ENCODE measurements at places on chromosomes 4 and X. TPM values are rescaled to one million over a fixed set of nuclear protein-coding genes. Genes with fewer than 3 reads are reported as not detected.

The ARHGAP6 gene
- total RNA-seq, result not detected

The STPG2 gene
- not detected for total RNA-seq

The ADH1A gene
- total RNA-seq, result not detected

GRCh38 chr4:80036949-80037685 lies 35.9 kb downstream of the ANTXR2 start:
- peaks cover 2% of the 10 kb centered on the region for H3K36me3 ChIP-seq
- H3K4me3 ChIP-seq, result no peak overlapping the region
- DNase-seq, result no peak
- peak overlapping the region; percentile 70 for H3K27ac ChIP-seq
- H3K27me3 ChIP-seq, result no peaks in the 10 kb centered on the region

GRCh38 chr4:110630688-110631402 lies 8.0 kb upstream of the PITX2 start:
- H3K4me3 ChIP-seq, result no peak overlapping the region
- peaks cover 18% of the 10 kb centered on the region for H3K4me1 ChIP-seq
- H3K27ac ChIP-seq, result peak overlapping the region; percentile 36
- no peak for DNase-seq

- H3K4me3 ChIP-seq, result no peak overlapping the region
- no peaks in the 10 kb centered on the region for H3K27me3 ChIP-seq
- H3K36me3 ChIP-seq, result no peaks in the 10 kb centered on the region
- no peak overlapping the region for H3K27ac ChIP-seq
Observed at GRCh38 chrX:17814059-17814458, 47.0 kb downstream of the RAI2 start.

- H3K36me3 ChIP-seq, result no peaks in the 10 kb centered on the region
- H3K27me3 ChIP-seq, result no peaks in the 10 kb centered on the region
- H3K27ac ChIP-seq, result no peak overlapping the region
Observed at GRCh38 chr4:137967480-137968190, 274.5 kb downstream of the SLC7A11 start.

GRCh38 chr4:56575820-56576429 lies 70.3 kb downstream of the ARL9 start:
- H3K36me3 ChIP-seq, result no peaks in the 10 kb centered on the region
- H3K27me3 ChIP-seq, result peaks cover 3% of the 10 kb centered on the region
- DNase-seq, result no peak
- H3K4me3 ChIP-seq, result no peak overlapping the region
- no peak overlapping the region for H3K27ac ChIP-seq

GRCh38 chr4:96630839-96631238 lies 790.9 kb downstream of the PDHA2 start:
- H3K36me3 ChIP-seq, result no peaks in the 10 kb centered on the region
- no peaks in the 10 kb centered on the region for H3K4me1 ChIP-seq
- H3K27me3 ChIP-seq, result no peaks in the 10 kb centered on the region
- H3K4me3 ChIP-seq, result no peak overlapping the region
- no peak overlapping the region for H3K27ac ChIP-seq

DNA sequence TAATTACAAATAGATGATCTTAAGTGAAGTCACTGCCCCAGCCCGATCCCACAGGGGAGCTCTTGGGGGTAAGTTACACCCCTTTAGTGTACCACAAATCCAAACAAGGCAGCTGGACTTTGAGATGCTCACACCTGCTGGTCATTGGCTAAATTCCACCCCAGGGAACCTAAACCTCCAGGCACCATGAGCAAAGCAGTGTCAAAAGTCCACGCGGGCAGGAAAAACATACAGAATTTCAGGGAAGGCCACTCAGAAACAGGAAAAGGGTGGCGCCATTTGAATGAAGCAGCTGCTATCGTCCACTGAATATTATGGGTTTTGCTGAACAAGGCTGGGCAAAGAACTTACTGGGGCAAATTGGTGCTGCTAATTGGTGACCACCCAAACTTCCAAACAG lies 30.9 kb downstream of the SUPT20HL1 start:
- H3K4me1 ChIP-seq, result peaks cover 5% of the 10 kb centered on the region
- H3K27me3 ChIP-seq, result peaks cover 7% of the 10 kb centered on the region
- H3K27ac ChIP-seq, result no peak overlapping the region
- DNase-seq, result no peak

The STBD1 gene
- 0.20 TPM for total RNA-seq
